NCI-H1417 (cell line): ENCODE measurements at places on chromosomes 11 and 22.
A peak's percentile ranks its signal among the peaks of the same experiment; 100 is the strongest.

DNA sequence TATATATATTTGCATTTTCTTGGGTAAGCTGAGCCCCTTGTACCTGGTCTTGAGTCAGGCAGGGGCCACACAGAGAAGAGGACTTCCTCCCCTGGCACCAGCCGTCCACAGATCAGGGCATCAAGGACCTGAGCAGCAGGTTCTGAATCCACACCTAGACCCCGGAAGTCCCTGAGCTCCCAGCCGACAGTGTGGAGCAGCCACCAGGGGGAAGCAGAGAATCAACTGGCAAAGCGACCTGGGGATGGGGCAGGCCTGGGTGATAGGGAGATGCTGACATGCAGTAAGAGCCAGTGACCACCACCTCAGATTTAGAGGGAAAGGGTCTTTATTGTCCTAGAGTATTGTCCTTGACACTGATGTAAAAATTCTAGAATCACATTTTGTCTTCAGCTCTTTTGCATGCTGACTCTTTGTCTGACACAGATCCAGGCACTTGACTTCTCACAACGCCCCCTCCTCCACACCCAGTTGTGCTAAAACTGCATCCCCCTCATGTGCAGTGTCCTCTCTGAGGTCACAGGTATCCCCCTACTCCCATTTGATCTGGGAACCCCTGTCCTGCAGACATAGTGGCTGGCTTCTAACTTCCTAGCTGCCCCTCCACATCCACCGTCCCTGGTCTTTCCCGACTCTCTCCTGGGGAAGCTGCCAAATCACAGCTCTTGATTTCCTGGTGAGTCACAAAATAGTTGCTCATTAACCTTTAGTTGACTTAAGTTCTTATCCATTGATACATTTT, 109.3 kb downstream of the GGTLC2 start:
- peak; percentile 61 for DNase-seq

- no peak for DNase-seq
Measured at GRCh38 chr11:34268906-34269430, 88.8 kb downstream of the ABTB2 start.

GRCh38 chr22:44180706-44181032, at the start of gene PARVG:
TSS of gene PARVG (plus strand) at chr22:44180925. CDS start at chr22:44183330, 2,405 bp downstream.
- no peak for DNase-seq

DNA sequence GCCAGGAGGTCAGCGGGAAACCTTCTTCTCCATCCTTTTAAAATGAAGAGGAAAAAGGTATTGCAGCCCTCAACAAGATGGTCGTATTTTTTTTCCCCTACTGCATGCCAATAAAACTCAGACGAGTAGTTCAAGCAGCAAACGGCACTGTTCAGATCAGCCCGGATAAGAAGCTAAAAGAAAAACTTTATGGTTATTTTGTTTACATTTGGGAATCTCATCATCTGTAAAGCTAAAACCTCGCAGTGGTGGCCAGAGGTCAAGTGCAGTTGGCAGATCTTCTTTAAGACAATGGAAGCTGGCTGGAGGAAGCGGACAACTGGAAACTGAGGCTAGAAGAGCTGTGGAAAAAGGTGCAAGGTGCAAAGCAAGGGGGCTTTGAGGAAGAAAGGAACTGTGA, 31.0 kb upstream of the CHRM4 start:
- no peak for DNase-seq

GRCh38 chr11:68829581-68829980, 12.1 kb downstream of the CPT1A start:
- no peak for DNase-seq

DNA sequence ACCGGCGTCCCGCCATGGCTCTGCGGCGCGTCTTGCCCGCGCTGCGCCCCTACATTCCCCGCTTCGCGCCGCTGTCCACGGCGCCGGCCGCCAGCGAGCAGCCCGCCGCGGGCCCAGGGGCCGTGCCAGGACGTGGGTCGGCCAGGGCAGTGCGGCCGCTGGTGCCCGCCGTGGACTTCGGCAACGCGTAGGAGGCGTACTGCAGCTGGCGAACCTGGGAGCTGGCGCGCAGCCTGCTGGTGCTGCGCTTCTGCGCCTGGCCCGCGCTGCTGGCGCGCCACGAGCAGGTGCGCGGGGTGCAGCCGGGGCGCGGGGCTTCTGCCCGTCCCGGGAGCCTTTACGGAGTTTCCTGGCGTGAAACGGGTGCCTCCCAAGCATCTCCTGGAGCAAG, 20.1 kb downstream of the DGCR6L start:
- DNase-seq: peak; percentile 50
